ENCODE measurements at places on chromosomes 3 and 15.

DNA sequence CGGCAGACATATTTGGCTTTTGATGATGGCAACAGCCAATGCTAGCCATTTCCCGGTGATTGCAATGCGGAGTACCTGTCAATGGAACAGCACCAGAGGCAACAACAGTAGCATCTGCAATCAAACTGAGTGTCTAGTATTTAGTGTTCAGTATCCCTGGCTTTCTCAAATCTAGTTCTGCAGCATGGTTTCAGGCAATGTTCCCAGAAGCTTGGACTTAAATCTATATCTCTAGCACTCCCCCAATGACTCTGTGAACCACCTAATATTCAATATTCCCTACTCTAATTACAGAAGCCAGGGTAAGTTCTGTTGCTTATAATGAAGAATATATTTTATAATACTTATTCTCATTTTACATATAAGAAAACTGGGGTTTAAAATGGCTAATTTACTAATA lies 48.2 kb downstream of the TBL1XR1 start:
- no peak for DNase-seq

- DNase-seq: no peak
Observed at GRCh38 chr3:191005790-191006189, 143.3 kb upstream of the GMNC start.

- no peak for DNase-seq
Observed at GRCh38 chr3:73633916-73634344, 9.2 kb upstream of the PDZRN3 start.

GRCh38 chr3:194137008-194137505 lies 1.1 kb downstream of the HES1 start:
- no peak for DNase-seq

DNA sequence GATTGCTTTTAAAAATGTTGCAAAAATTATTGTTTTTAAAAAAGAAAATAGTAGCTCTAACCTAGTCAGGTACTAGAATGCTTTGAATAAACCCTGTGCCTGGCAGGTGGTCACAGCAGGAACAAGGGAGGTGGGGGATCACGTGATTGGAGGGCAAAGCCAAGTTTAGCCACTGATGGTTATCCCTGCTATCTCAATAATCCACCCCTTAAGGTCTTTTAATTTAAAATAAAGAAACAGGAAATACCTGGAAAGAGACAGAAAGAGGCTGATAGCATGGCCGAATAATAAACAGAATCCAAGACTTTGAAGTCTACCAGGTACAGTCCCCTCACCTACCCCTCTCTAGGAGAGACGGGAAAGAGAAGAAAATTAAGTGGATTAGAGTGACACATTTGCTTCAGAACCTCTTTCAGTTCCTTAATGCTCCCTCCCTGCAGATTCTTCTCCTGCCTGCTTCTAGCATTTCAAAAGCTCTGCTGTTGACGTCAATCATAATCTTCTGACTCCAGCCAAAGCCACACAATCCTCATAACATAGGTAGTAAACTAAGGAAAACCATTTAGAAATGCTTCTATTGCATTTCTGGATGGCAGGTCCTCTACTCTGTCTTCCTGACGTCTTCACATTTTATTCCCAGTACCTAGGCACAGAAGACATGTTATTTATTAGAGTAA lies 303.4 kb upstream of the MME start:
- DNase-seq: no peak

GRCh38 chr3:138082085-138082991 lies 33.1 kb downstream of the DZIP1L start:
- DNase-seq: no peak

GRCh38 chr15:99073008-99073717 lies 31.7 kb upstream of the SYNM start:
- no peak for DNase-seq

GRCh38 chr15:72585476-72586058 lies 68.9 kb upstream of the GOLGA6B start:
- no peak for DNase-seq

DNA sequence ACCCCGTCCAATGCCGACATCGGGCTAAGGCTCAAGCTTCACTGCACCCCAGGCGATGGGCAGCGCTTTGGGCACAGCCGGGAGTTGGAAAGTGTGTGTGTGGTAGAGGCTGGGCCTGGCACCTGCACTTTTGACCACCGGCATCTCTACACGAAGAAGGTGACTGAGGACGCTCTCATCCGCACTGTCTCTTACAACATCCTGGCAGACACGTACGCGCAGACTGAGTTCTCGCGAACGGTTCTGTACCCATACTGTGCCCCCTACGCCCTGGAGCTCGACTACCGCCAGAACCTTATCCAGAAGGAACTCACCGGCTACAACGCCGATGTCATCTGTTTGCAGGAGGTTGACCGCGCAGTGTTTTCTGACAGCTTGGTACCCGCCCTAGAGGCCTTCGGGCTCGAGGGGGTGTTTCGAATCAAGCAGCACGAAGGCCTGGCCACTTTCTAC lies 1.0 kb downstream of the PDE12 start:
- DNase-seq: no peak

DNA sequence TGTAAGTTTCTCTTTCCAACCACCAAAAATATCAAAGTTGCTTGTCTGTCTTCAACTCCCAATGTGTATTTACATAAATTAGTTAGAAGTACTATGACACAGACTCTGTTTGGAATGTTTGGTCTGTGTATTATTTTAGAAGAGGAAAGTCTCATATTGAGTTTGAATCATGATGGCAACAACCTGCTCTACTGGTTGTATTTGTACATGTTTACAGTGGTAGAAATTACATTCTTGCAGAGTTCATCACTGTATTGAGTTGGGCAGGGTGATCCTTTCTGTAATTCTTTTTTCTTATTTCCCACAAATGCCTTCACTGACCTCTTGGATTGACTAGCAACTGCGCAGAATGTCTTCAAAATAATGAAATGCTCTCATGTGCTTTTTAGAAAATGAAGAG lies 149.6 kb downstream of the CHL1 start:
- no peak for DNase-seq

- DNase-seq: no peak
Observed at GRCh38 chr15:29403772-29404171, 134.2 kb upstream of the NSMCE3 start.

Measured in activated CD8-positive, alpha-beta memory T cell treated with anti-CD3 and anti-CD28 coated beads for 1 hour (primary cell).